A549 treated with CORT108297 at 1 μM for 4 hours (cell line): ENCODE measurements at places on chromosomes 5 and 9. TPM values are rescaled to one million over a fixed set of nuclear protein-coding genes. Genes with fewer than 3 reads are reported as not detected.

The HBEGF gene
- 5.8 to 8.9 TPM (median 6.3 TPM) in 5 replicates for total RNA-seq

The GPR150 gene
- 0.07 to 0.21 TPM (median 0.08 TPM) in 5 replicates for total RNA-seq

The FOXD4L4 gene
- 0.04 to 0.14 TPM (median 0.08 TPM) in 4 of 5 replicates, not detected in the other for total RNA-seq

The RNF180 gene
- 0.30 to 0.46 TPM (median 0.39 TPM) in 5 replicates for total RNA-seq

The NOXA1 gene
- 0.78 to 2.3 TPM (median 2.0 TPM) in 5 replicates for total RNA-seq

The PHAX gene
- total RNA-seq = 47.0 to 73.2 TPM (median 50.6 TPM) in 5 replicates

The IFNA8 gene
- not detected in 5 replicates for total RNA-seq

The AGXT2 gene
- not detected in 5 replicates for total RNA-seq

The CA9 gene
- total RNA-seq = 4.2 to 7.9 TPM (median 7.3 TPM) in 5 replicates

The SLC27A6 gene
- total RNA-seq = 0.02 to 0.07 TPM (median 0.06 TPM) in 4 of 5 replicates, not detected in the other

The TEX48 gene
- not detected in 5 replicates for total RNA-seq

The ITGA1 gene
- total RNA-seq = 1.0 to 1.5 TPM (median 1.1 TPM) in 5 replicates

The WDR38 gene
- total RNA-seq = 0.09 to 0.11 TPM (median 0.09 TPM) in 3 of 5 replicates, not detected in the others

The ACTBL2 gene
- 0.03 to 0.06 TPM (median 0.03 TPM) in 3 of 5 replicates, not detected in the others for total RNA-seq

The CDX1 gene
- not detected in 5 replicates for total RNA-seq

The KIF20A gene
- 40.0 to 48.7 TPM (median 46.6 TPM) in 5 replicates for total RNA-seq

The CDH10 gene
- total RNA-seq = 0.12 to 0.20 TPM (median 0.18 TPM) in 5 replicates

The TRPM6 gene
- 1.2 to 1.4 TPM (median 1.3 TPM) in 5 replicates for total RNA-seq

The ZDHHC11B gene
- 0.83 to 1.7 TPM (median 1.2 TPM) in 5 replicates for total RNA-seq

The SNX24 gene
- 21.4 to 23.9 TPM (median 21.9 TPM) in 5 replicates for total RNA-seq

The MLANA gene
- total RNA-seq = not detected in 5 replicates

The KIAA1958 gene
- 1.6 to 3.1 TPM (median 2.5 TPM) in 5 replicates for total RNA-seq

The FAM240B gene
- total RNA-seq = not detected in 5 replicates

The LRRC26 gene
- 0.61 to 2.2 TPM (median 1.4 TPM) in 5 replicates for total RNA-seq

The PFN3 gene
- not detected in 5 replicates for total RNA-seq

The LAMC3 gene
- total RNA-seq = 1.4 to 2.7 TPM (median 2.1 TPM) in 5 replicates

The CDC26 gene
- total RNA-seq = 42.9 to 71.8 TPM (median 48.8 TPM) in 5 replicates

The PCDHB2 gene
- total RNA-seq = 3.1 to 6.7 TPM (median 3.8 TPM) in 5 replicates

The TMOD1 gene
- 2.3 to 2.9 TPM (median 2.5 TPM) in 5 replicates for total RNA-seq

The PRDM9 gene
- not detected in 5 replicates for total RNA-seq

The GPR151 gene
- not detected in 5 replicates for total RNA-seq

The TMC1 gene
- total RNA-seq = 0.02 to 0.13 TPM (median 0.07 TPM) in 4 of 5 replicates, not detected in the other

The CDKN2A gene
- total RNA-seq = not detected in 5 replicates

The KIF12 gene
- total RNA-seq = 1.5 to 3.5 TPM (median 2.3 TPM) in 5 replicates

The AK3 gene
- 43.0 to 58.5 TPM (median 52.0 TPM) in 5 replicates for total RNA-seq

The ESM1 gene
- total RNA-seq = 0.06 TPM in 1 of 5 replicates, not detected in the others

The DHX29 gene
- total RNA-seq = 21.5 to 26.5 TPM (median 23.3 TPM) in 5 replicates

The LECT2 gene
- total RNA-seq = not detected in 5 replicates

The CATSPER3 gene
- 0.23 to 0.48 TPM (median 0.41 TPM) in 5 replicates for total RNA-seq

The GPSM1 gene
- total RNA-seq = 7.8 to 14.4 TPM (median 13.5 TPM) in 5 replicates

The SLC22A4 gene
- 4.0 to 4.9 TPM (median 4.3 TPM) in 5 replicates for total RNA-seq

The SLC44A1 gene
- total RNA-seq = 20.7 to 33.6 TPM (median 28.5 TPM) in 5 replicates

The DMRTA1 gene
- 0.73 to 1.1 TPM (median 0.93 TPM) in 5 replicates for total RNA-seq

The CYSRT1 gene
- 2.7 to 5.0 TPM (median 4.3 TPM) in 5 replicates for total RNA-seq

The FCN1 gene
- total RNA-seq = not detected in 5 replicates

The MCTP1 gene
- total RNA-seq = 7.4 to 11.1 TPM (median 10.1 TPM) in 5 replicates

The ZNF454 gene
- not detected in 5 replicates for total RNA-seq

The FOXI1 gene
- total RNA-seq = not detected in 5 replicates
